ENCODE measurements at places on chromosomes 13 and 19.

DNA sequence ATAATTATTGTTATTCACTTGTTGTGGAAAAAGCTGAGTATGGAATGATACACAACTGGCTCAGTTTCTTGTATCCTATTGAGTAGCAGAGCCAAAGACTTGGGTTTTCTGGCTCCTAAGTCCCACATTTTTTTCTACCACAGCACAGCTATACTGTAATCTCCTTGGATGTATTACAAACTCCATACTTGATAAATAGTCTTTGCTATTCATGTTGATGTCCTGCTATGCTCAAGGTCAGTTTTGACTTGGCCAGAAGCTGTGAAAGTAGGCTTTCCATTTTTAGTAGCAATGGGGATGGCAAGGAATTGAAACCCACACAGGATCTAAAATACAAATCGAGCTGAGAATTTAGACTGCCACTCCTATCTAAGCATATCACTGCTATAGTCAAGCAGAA, 79.1 kb downstream of the B3GLCT start:
- DNase-seq, result no peak

GRCh38 chr13:61592489-61592888, 176.8 kb upstream of the PCDH20 start:
- DNase-seq, result no peak

DNA sequence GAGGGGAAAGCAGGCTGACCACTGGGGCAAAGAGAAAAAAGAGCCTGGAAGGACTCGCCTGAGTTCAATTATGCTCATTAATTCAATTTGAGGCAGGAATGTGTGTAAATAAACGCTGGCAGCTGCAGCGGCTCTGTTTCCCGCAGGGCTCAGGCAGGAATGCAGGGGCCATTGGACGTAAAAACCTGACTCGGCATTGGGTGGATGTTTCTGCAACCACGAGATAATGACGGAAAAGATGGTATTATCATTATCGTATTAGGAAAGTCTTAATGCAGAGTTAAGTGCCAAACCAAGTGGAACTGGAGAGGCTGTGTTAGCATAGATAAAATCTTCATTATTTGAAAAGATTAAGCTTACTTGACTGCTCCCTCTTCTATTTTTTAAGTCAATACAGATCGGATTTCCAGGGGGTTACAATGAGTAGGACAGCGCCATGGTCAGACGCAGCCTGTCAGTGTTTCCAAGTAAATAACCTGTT, 169.8 kb downstream of the SHISA2 start:
- no peak for DNase-seq

DNA sequence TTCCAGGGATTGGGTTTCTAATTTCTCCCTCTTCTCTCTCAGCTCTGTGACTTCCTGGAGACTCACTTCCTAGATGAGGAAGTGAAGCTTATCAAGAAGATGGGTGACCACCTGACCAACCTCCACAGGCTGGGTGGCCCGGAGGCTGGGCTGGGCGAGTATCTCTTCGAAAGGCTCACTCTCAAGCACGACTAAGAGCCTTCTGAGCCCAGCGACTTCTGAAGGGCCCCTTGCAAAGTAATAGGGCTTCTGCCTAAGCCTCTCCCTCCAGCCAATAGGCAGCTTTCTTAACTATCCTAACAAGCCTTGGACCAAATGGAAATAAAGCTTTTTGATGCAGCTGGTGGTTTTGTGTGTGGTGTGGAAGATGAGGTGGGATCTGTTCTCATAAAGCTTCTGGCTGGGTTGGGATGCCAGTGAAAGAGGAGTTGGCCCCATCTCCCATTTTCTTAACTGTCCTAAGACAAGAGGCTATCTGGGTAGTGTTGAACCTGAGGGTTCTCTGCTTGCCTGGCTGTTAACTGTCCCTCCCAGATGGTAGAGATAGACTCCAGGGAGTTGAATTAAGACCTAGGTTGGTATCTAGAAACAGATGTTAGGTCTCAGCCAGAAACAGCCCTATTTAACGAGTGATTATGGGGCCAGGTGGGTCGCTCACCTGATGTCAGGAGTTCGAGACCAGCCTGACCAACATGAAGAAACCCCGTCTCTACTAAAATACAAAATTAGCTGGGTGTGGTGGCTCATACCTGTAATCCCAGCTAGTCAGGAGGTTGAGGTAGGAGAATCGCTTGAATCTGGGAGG, 1.6 kb downstream of the FTL start:
- no peak for DNase-seq

GRCh38 chr13:112799394-112799793, 109.6 kb downstream of the ATP11A start:
- no peak for DNase-seq

Data from stimulated activated CD8-positive, alpha-beta memory T cell treated with anti-CD3 and anti-CD28 coated beads, Interleukin-4, amount 100 ng/mL, for 1 hour (primary cell).